Left forelimb (tissue), 1 donor: ENCODE measurements at places on chromosomes 5 and 9.

GRCh38 chr9:85610074-85610860, 131.5 kb downstream of the AGTPBP1 start:
- DNase-seq = no peak

- no peak for DNase-seq
Measured at GRCh38 chr9:93976973-93977372, 21.8 kb upstream of the BARX1 start.

GRCh38 chr5:115977096-115977495, 14.8 kb downstream of the LVRN start:
- DNase-seq = no peak

- no peak for DNase-seq
Measured at GRCh38 chr9:134575901-134576176, 65.8 kb upstream of the COL5A1 start.

DNA sequence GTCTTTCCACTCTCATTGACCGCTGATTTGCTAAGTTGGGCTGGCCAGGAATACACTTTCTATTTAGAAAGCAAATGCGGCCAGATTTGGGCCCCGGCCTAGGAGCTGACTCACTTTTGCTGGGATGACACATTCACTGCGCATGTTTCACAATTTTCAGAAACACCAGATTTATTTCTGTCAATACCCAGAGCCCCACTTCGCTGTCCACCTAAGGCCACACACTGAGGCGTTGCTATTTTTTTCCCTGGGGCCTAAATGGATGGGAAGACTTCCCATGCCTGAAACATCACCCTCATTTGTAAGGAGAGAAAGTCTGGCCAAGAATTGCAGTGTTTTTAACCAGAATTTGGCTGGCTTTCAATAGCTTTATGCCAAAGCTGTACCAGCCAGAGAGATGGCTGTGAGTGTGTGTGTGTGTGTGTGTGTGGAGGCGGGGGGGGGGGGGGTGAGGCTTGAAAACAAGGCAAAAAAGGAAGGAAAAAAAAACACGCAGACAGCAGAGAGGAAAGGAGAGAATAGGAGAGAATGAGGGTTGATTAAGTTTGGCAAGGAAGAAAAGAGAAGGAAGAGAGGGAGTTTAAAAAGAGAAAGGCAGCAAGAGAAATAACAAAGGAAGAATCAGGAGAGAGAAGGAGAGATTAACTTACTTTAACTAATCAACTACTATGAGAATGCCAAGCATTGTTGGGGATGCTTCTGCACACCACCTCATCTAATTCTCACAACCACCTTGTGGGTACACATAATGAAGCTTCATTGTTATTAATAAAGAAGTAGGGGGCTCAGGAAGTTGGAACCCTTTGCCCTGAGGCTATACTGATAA, 261.4 kb upstream of the KLF4 start:
- no peak for DNase-seq

DNA sequence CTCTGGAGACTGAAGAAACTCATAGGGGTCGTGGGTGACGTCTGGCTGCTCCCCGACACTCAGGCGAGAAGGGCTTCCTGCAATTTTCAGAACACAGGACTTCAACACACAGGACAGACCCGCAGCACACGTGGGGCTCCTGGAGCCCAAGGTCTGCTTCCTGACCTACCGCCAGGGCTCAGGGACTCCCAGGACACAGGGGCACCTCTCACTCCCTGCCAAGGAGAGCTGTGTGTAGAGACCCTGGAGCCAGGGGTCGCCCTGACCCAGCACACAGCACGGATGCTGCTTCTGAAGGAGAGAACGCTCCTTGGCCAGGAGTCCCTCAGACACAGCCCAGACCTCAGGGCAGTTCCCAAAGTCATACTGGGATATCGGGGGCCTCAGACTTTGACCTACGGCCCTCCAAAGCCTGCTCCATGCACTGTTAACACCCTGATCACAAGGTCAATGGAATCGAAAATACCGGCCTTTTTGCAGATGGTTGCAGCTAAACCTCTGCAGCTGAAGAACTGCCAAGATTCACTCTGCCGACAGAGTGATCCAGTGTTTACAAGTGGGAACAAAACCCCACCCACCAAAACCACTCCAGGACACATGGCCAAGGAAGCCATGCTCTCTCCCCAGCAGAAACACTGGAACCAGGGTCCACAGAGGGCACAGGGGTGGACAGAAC, 13.8 kb upstream of the ZDHHC11 start:
- DNase-seq = no peak

GRCh38 chr5:17305017-17305416, 87.6 kb downstream of the BASP1 start:
- no peak for DNase-seq

- no peak for DNase-seq
Measured at GRCh38 chr9:133558191-133559126, 24.0 kb downstream of the ADAMTSL2 start.

GRCh38 chr5:102107865-102108264, 188.2 kb downstream of the SLCO4C1 start:
- no peak for DNase-seq

DNA sequence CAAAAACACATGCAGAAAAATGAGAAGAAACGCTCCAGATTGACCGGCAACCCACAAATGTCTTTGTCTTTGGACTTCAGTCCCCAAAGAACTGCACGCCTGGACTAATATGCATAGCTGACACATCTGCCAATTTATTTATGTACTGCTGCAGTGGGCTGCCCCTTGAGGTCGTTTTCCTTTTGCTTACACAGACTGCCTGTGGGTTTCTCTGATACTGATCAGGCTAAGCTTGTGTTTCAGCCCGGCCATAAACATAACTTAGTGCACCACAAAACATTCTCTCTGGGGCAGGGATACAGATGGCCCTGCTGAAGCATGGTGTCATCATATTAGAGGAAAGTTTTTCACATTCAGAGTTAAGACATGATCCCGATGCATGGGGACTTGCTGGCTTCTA, 75.4 kb downstream of the NUDT12 start:
- no peak for DNase-seq

DNA sequence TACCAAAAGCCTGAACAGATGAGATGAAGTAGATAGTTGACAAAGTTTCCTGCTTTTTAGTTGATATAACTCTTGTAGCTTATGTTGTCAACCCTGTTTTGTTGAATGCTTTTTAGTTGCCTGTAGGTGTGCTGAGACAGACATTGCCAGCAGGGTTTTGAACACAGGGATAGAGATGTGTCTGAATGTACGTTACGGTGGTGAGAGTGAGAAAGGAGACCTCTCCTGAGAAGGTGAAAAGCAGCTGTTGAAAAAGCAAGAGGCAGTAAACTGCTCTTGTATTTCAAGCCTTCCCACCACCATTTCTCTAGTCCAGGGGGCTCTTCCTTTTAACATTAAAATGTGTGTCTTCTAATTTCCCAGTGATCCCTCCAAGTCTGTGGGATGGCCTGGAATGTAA, 14.7 kb downstream of the DNAJC21 start:
- DNase-seq = no peak

- DNase-seq = no peak
Measured at GRCh38 chr5:177458912-177459350, 12.3 kb downstream of the PRR7 start.

DNA sequence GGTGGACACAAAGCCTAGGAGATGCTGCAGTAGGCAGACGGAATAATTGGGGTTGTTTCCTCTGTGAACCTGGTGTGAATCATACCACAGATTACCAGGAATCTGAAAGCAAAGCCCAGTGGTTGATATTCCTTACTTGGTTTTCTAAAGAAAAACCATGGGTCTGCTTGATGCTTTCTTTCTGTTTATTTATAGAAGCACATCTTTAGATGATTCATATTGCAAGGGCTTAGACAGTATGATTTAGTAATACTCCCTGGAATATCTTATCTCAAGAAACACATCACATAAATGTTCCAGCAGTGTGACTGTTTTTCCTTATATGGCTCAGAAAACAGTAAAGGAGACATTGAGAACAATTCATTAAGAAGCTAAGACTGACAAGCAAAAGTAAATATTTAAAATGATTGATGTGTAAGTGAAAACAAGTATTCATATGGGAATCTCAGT, 623.3 kb downstream of the RAB3C start:
- DNase-seq = no peak

DNA sequence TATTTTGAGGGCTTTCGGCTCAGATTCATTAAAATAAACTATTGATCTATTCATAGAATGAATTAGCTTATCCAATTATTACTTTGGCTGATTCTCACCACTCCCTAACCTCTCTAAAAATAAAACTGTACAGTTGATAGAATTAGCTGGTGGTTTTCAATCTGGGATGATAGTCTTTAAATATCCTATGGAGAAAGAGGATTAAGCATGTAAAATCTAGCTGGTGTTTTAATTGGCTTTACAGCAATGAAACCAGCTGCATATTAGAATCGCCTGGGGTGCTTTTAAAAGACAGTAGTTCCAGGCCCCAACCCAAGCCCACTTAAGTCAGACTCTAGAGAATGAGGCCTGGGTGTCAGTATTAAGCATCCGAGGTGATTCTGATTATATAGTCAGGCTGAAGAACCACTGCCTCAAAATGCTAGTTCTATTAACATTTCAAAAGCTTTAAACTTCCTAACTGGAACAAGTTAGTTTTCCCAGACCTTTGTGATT, 95.1 kb downstream of the MAP1B start:
- DNase-seq = no peak

- DNase-seq = no peak
Measured at GRCh38 chr9:121386442-121387175, 16.6 kb upstream of the STOM start.

- no peak for DNase-seq
Measured at GRCh38 chr5:79399046-79399445, 114.9 kb downstream of the HOMER1 start.

- DNase-seq = no peak
Measured at GRCh38 chr5:78886341-78887230, 98.5 kb downstream of the ARSB start.

DNA sequence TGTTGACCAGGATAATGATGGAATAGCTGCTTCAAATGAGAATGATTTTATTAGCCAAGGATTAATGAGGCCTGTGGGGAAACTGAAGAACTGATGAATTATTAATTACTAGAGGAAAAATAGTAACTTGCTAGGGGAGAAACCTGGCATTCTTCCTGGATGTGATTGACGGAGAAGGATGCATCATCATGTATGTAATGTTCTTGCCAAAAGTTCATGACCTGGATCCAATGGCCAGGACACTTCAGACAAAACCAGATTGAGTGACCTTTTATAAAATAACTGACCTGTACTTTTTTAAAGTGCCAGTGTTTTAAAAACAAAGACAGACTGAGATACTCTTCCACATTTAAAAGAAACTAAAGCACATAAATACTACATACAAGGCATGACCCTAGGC, 23.7 kb downstream of the KIAA1191 start:
- no peak for DNase-seq

GRCh38 chr9:18208166-18209059, 265.5 kb upstream of the ADAMTSL1 start:
- DNase-seq = no peak

DNA sequence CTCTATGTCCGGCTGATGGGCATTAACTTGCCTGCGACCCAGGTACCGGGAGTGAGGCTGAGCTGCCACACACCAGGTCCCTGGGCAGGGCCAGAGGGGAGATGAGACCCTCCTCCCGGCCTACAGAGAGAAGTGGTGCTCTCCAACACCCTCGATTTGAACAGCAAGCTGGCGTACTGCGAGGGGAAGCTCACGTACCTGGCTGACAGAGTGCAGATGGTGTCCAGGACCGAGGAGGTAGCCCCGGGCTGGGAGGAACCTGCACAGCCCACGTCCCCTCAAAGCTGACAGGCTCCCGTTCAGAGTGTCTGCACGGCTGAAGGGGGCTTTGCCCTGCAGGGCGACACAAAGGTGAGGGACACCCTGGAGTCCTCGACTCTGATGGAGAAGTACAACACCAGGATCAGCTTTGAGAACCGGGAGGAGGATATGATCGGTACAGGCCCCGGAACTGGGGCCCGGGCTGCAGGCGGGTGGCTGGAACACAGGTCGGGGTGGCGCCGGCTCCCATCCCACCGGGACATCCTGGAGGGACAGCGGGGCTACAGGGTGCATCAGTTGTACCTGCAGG, 1.0 kb upstream of the RABL6 start:
- no peak for DNase-seq

- no peak for DNase-seq
Measured at GRCh38 chr5:174596429-174596828, 128.0 kb upstream of the MSX2 start.

GRCh38 chr5:116479776-116480675, 94.6 kb downstream of the SEMA6A start:
- DNase-seq = no peak

- no peak for DNase-seq
Measured at GRCh38 chr5:39466846-39467245, 42.1 kb upstream of the DAB2 start.

DNA sequence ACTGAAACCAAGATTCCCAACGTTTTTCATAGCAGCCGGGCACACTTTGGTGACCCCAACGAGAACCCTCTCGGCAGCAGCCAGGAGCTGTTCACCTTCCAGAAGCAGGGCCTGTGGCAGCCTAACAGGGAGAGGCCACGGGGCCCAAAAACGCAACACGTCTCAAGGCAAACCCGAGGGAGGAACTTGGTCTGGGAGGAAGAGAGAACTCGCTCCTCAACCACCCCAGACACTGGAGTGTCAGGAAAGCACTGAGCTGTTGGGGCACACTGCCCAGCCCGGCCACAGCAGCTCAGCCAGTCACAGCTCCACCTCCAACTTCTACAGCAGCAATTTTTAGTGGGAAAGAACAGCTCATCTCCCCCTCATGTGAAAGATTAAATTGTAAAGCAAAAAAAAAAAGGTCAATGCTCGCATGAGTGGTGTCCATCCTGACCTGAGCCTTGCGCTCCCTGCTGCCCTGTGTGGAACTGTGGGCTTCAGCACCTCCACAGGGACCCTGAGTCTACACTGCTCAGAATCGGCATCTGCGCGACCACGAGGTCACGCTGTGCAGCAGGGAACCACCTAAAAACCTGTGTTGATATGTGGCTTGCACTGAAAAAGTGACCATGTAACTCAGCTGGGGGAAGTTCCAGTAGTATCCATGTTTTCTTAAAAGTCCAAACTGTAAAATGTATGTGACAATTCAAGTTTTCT, 55.0 kb downstream of the IPPK start:
- DNase-seq = peak; percentile 68

GRCh38 chr5:137938751-137939143, 49.5 kb downstream of the PKD2L2 start:
- DNase-seq = no peak

- no peak for DNase-seq
Measured at GRCh38 chr9:134373269-134373668, 47.0 kb downstream of the RXRA start.

DNA sequence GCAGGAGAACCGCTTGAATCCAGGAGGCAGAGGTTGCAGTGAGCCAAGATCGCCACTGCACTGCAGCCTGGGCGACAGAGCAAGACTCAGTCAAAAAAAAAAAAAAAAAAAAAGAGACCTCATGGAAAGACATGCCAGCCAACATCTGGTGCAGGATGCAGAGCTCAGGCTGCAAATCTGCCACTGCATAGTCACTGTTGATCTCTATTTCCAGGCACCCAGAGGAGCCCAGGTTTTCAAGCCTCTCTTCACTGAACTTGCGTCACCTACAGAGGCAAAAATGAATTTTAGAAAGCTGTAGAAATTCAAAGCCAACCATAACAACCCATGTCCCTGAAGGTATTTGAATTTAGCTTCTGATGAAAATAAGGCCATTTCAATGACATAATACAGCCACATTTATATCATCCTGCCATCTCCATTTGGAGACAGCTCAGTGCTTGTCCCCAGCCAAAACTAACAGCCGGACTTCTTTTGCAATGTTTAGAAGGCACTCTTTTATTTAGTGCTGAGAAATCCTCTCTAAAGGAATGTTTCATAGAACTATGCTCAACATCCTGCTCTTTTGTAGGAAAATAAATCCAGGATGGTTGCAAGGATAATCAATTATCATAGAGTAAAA, 113.3 kb downstream of the SNX18 start:
- no peak for DNase-seq
